ENCODE measurements at places on chromosomes 16 and 17.

- no peak for DNase-seq
These were observed 1.6 kb downstream of the CA7 start for GRCh38 chr16:66845791-66846221.

GRCh38 chr16:27511657-27512448, 37.9 kb downstream of the GTF3C1 start:
- peak; percentile 27 for DNase-seq

GRCh38 chr16:2062801-2063200, 15.0 kb downstream of the TSC2 start:
- no peak for DNase-seq

GRCh38 chr17:17207998-17208397, 1.9 kb upstream of the PLD6 start:
- peak; percentile 13 for DNase-seq

- DNase-seq, result no peak
These were observed 30.2 kb downstream of the SPHK1 start for GRCh38 chr17:76414334-76415295.

GRCh38 chr16:64773638-64774037, 348.2 kb downstream of the CDH11 start:
- DNase-seq, result no peak

DNA sequence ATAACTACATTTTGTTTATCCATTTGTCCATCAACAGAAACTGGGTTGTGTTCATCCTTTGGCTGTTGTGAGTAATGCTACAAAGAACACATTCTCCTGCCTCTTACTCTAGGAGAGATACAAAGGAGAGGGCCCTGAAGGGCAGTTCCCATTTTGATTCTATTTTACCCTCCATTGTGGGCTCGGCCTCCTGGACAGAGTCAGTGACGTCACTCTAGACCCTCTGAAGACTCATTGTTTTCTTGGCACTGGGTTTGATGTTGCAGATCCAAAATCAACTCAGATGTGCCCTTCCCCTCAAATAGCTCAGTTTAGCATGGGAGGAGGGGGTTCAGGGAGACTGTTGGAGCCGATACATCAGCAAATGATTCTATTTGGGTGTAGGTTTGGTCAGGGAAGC, 280.9 kb downstream of the UTP18 start:
- DNase-seq, result no peak

GRCh38 chr17:48749621-48750553, 21.3 kb upstream of the HOXB13 start:
- no peak for DNase-seq

DNA sequence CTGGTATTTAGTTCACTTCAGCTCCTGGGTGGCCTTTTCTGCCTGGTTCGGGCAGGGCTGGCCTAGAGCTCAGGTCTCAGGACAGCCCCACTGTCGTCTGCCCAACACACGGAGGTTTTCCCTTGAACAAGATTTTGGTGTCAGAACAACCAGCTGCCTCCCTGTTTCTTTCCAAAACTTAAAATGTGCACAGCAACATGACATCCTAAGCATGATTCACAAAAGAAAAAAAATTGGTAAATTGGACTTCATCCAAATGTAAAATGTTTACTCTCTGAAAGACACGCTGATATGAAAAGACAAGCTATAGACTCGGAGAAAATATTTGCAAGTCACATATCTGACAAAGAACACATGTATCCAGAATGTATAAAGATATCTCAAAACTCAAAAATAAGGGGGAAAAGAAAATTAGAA, 197.8 kb upstream of the CHMP6 start:
- no peak for DNase-seq

GRCh38 chr17:49223517-49224197, 6.9 kb downstream of the PHOSPHO1 start:
- DNase-seq, result no peak

GRCh38 chr17:81428948-81429774, 33.9 kb downstream of the BAHCC1 start:
- peak; percentile 83 for DNase-seq

DNA sequence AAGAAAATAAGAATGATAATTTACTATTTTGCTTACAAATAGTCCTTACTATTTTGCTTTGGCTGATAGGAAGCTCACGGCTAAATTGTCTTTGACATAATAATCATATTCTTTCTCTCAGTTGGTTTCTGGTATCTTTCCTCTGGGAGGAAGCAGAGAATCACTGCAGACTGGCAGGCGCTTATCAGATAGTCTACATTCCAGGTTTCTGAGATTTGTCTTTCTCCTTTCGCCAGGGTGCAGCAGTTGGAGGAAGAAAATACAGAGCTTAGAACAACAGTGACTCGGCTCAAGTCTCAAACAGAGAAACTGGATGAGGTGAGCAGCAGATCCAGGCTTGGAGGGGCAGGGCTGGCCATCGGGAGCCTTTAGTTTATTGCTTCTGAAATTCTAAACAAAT, 136.1 kb downstream of the RAB11FIP4 start:
- no peak for DNase-seq

DNA sequence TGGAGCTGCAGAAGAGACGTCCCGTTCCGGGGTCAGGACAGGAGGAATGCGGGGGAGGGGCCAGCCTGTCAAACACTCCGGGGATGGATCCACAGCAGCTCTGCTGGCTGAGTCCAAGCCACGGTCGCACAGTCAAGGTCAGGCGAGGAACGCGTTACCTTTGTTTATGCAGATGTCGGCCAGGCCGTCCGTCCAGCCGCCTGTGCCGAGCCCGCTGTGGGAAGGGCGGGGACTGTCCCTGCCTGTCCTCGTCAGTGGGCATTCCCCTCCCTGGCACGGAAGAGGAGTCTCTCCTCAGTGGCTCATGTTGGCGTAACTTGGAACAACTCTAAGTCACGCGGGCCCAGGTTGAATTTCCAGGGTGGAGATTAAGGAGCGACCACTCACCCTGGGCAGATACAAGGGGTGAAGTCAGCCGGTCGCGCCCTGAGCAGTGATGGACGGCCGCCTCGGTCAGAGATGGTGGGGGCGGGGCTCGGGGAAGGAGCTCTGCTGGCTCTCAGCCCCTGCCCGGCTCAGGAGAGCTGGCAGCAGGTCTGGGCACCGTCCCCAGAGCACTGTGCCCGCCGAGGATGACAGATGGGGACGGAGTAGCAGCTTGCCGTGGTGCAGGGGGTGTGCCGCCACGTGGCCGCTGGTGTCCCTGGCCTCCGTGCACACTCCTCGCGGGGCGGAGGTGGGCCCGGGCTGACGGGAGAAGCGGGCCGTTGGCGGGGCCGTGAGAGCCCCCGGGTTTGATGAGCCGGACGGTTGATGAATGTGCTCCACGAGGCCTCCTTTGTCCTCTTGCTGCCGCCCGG, 7.3 kb downstream of the CACNA1H start:
- DNase-seq, result peak; percentile 40

GRCh38 chr17:41184480-41184961, at the start of gene KRTAP4-1:
Gene KRTAP4-1 (minus strand): TSS chr17:41184911. CDS start chr17:41184854, 57 bp downstream.
- no peak for DNase-seq

DNA sequence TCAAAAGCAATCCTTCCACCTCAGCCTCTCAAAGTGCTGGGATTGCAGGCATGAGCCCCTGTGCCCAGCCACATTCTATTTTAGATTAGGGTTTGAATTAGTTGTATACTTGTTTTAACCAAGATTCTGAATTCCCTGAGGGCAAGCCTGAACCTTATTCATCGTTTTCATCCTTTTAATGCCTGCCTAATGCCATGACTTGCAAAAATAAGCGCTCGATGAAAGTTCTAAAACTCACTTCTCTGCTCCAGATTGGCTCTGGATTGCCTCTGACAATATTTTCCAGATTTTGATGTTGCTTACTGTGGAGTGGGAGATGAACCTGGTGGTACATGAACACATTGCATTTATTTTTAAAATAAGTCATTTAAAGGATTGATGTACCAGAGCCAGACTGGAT, 90.9 kb upstream of the CACNG3 start:
- DNase-seq, result no peak

GRCh38 chr16:67672306-67672705, 5.7 kb downstream of the C16orf86 start:
- no peak for DNase-seq

GRCh38 chr17:1119924-1120323, 59.9 kb downstream of the ABR start:
- DNase-seq, result no peak

- DNase-seq, result no peak
These were observed 87.8 kb downstream of the MRM1 start for GRCh38 chr17:36689089-36689667.

- no peak for DNase-seq
These were observed 15.5 kb downstream of the CMIP start for GRCh38 chr16:81460075-81460474.

DNA sequence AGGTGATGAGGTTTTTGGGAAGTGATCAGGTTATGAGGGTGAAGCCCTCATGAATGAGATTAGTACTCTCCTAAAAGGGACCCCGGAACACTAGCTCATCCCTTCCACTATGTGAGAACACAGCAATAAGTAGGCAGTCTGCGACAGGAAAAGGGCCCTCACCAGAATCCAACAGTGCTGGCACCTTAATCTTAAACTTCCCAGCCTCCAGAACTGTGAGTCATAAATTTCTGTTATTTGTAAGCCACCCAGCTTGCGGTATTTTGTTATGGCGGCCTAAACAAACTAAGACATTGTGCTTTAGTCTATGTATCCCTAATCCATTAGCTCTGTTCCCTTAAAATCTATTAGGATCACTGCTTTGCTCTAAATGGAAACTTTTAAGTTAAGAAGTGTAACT, 8.5 kb downstream of the SLFN12 start:
- DNase-seq, result no peak

GRCh38 chr16:24146518-24146917, 109.6 kb upstream of the CACNG3 start:
- no peak for DNase-seq

DNA sequence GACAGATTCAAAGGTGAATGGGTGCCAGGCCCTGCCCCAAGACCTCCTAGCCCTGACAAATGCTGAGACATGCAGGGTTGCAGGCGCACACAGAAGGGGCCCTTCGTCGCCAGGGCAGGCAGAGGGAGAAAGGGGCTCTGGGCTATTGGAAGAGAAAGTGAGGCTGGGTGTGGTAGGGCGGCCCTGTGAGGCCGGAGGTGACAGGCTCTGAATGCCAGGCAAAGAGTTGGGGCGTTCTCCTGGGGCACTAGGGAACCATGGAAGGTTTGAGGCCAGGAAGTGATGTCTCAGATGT, 26.4 kb upstream of the NXPH3 start:
- no peak for DNase-seq

DNA sequence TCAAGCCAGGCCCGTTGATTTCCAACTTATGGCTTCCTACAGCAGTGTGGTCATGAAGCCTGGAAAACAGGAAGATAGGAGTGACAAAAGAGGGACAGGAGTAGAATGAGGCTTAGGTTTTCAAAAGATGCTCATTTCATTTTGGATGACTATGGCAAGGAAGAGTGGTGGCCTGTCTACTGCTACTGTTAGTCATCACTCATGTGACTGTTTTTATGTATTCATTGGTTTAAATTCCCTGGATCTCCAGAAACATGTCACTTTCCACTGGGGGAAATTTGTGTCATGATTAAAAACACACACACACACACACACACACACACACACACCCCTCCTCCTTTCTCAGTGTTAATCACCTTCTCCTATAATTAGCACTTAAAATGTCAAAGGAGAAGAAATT, 1.1 kb upstream of the CYLD start:
- peak; percentile 36 for DNase-seq

DNA sequence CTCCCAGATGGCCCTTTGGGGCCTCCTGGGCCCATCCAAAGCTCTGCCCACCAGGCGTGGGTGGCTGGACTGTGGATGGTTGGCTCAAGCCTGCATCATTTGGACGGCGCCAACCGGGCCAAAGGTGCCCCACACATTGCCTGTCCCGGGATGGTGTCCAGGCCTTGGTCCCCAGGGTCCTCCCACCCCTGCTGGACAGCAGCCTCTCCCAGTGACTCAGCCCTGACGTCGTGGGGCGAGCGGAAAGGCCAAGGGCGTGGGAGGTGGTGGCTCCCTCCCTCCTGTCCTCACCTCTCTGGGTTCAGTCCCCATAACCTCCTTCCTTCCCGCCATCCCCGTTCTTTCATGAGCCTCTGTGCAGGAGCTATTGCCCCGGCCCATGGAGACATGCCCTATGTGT, 42.1 kb upstream of the DLX4 start:
- DNase-seq, result no peak

DNA sequence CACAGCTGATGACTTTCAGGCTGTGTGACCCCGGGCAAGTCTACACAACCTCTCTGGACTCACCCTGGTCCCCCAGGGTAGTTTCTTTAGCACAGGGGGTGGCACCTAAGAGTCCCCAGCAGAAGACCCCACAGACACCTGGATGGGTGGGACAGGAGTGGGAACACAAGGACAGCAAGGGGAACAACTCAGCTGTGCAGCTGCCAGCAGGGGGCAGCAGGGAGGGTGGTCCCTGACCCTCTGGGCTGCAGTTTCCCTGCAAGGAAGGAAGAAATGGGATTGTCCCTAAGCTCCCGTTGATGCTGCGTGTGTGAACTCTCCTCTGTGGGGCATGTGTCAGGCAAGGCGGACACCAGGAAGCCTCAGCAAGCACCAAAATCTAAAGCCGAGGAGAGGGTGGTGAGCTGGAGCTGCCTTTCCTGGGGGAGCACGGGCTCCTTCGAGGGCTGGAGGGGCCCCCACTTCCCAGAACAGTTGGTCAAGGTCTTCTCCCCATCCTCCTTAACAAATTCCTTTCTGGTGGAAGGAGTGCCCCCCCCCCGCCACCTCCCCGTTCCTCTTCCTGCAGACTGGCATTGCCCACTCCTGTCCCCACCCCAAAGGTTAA, 24.1 kb upstream of the CDH5 start:
- peak; percentile 40 for DNase-seq

DNA sequence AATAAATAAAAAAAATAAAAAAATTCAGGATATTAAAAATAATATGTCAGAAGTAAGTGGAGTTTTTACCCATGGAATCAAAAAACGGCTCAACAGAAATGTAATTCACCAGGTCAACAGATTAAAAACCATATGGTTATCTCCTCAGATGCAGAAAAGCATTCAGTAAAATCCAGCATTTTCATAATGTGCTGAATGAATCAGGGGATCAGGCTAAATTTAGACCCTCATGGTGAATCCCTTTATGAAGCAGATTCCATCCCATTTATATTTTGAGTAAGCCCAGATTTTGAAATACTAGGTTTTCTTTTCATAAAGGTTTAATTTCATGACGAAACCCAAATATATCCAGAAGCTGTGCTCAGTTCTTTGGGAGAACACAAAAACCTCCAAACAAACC, 84.4 kb downstream of the OR1D5 start:
- DNase-seq, result no peak

DNA sequence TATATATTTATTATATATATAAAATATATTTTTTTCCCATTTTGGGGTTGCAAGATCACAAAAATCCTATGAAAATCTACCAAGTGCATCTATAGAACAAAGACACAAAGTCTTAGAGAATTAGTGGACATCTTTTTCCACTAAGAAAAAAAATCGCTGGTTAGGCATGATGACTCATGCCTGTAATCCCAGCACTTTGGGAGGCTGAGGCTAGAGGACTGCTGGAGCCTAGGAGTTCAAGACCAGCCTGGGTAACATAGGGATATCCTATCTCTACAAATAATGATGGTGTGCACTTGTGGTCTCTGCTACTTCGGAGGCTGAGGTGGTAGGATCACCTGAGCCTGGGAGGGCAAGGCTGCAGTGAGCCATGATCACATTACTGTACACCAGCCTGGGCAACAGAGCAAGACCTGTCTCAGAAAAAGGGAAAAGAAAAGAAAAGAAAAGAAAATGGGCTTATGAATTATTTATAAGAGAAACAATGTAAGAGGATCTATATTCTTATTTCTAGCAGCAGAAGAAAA, 185.1 kb upstream of the PSMD7 start:
- DNase-seq, result peak; percentile 6
